ENCODE measurements at places on chromosomes 5 and 9.

DNA sequence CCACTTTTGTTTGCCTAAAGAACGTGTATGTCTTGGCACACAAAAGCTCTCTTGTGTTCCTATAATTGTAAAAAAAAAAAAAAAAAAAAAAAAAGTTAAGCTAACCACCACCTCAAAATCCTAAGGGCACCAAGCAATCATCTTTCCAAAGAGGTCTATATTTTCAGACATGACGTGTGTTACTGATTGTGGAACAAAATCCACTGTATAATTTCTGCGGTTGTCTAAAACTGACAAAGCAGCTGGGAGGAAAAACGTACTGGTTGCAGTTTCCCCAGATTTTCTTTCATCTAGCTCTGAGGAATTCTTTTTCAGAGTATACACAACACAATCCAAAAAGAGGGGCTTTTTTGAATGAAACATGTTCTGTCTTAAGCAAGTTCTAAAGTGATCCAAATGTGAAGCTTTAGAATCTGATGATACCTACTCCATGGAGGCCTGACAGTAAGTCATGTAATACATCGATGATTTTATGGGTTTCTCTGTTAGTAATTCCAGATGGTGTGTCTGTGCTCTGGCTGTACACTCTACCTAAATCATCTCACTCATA is 375.6 kb upstream of the NUDT12 start:
- DNase-seq = no peak

DNA sequence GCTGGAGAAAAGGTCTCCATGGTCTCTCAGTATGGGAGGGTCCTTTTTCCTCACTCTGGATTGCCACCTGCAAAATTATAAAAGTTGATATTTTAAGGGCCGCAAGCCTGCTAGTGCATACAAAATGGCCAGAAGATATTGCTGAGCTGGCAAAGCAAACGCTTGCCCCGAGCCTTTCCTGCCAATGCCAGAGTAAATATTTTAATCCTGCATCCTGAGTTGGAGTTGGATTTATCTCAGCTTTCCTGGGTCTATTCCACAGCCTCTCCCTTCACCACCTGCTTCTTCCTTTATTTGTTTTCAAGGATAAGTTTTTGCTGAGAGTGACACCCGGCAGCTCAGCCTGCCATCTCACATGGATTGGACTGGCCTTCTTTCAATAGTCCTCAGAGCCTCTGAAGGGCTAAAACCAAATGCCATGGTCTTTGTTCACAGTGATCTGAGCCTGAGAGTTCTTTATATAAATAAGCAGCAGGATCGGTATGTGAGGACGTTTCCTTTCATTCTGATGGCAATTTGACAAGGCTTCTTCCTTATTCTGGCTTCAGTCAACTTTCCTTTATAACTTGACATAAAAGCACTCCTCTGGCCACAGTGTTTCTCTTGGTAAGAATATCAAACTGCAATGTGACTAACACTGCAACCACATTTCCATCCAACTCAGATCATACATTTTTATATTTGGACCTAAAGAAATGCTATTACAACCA is 170.1 kb downstream of the ADAMTS12 start:
- no peak for DNase-seq

DNA sequence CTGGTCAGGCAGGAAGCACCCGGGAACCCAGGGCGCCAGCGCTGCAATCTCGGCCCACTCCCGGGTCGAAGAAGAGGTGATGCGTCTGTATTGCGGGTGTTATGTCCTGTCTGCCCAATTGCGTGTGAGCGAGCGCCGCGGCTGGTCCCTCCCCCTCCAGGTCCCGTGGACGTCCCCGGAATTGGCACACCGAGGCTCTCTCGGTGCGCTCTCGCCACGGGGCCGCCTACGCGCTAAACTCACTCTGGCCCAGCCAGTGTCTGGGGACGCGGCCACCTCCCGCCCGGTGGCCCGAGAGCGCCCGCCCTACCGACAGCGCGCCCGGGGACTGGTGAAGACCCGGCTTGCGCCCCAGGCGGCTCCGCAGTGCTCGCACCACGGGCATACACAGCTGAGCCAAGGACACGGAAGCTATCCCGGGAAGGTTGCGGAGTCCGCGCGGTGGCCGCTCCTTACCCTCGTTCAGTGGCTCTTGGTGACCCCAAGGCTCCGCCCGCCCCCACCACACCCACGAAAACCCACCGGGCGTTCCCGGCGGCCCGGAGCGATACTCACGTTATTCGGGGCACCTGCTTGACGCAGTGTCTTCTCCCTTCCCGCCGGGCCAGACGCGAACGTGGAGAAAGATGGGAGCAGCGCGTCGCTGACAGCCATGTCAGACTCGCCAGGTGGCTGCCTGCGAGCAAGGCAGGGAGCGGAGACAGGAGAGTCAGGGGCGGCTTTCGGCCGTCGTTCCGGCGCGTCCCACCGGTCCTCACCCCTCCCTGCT is 1.0 kb downstream of the KLF4 start:
- peak; percentile 53 for DNase-seq

DNA sequence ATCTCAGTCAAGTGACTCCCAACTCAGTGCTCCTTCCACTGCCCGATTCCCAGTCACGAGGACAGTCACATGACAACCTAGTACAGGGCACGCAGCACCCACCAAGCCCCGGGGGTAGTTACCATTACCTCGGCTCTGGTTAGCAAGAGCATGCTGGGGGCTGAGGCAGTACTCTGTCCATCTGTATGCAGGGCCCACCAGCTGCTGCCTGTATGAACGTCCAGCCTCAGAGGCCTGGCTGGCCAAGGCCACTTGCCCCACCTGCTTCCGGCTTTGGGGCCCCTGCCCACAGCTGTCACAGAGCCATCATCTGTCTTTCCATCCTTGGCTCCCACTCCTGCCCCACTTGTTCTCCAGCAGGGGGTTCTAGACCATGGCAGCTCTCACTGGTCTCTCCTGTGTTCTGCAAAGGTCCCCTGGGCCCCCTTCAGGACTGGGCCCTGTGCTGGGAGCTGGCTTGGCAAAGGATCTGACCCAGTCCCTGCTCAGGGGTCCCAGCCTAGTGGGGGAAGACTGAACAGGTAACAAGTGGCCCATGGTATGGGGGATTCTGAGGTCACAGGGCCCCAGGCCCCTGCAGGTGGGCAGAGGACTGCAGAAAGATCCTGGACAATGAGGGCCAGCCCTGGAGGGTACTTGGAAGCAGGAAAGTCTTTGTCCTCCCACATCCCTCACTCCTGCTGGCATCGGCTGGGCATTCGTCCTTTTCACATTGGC is 3.3 kb downstream of the RPL35 start:
- DNase-seq = no peak

GRCh38 chr9:114746591-114747346 is 59.1 kb downstream of the TNFSF15 start:
- no peak for DNase-seq

DNA sequence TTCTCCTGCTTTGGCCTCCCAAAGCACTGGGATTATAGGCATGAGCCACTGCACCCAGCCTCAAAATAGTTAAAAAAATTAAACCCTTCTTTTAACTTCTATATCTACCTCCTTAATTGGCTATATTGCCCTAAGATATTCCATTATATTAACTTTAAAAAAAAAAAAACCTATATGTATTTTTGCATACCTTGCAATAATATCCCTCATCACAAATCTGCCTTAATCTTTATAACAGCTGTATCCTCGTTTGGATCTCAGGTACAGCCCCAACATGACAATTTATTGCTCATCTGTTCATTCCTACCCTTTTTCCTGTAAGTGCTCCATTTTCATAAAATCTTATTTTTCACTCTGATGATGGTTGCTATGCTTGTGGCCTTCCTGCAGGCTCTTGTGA is 12.7 kb downstream of the GNPDA1 start:
- no peak for DNase-seq

GRCh38 chr5:129125819-129126218 is 31.3 kb downstream of the ISOC1 start:
- peak; percentile 30 for DNase-seq

DNA sequence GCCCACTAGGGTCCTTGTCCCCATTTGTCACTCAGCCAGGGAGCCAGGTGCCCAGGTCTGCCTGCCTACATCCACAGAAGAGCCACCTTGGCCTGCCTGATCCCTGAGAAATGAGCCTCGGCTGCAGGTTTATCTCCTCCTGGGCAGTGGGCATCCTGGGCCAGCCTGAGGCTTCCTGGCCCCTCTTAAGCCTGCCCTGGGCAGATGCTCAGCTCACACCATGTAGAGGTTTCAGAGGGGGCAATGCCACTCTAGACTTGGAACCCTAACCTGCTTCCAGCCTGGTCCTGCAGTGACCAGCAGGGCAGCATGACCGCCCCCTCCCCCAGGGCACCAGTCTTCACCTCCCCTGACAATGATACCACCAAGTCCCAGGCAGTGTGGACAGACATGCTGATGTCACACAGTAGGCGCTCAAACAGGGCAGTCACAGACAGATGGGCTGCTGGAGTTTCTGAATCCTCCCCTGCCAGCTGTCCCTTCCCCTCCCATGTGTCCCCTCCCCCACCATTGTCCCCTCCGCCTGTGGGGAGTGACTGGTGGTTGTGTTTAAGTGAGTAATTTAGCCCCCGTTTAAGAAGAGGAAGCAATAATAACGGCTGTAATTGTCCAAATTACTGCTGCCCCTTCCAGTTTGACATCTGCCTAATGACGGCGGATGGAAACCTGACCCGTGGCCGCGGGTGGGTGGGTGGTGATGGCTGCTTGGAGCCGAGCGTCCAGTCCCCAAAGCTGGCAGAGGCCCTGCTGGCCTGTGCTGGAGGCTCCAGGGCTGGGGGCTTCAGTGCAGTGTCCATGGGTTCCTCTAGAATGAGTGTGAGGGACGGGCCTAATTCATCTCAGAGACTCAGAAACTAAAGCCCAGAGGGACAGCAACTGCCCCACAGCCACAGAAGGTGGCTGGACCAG is 147.7 kb downstream of the BARX1 start:
- DNase-seq = peak; percentile 2

Measured in GM20000 (cell line).